ENCODE measurements at places on chromosomes 11 and 22.

GRCh38 chr11:88398372-88398771 lies 60.8 kb upstream of the CTSC start:
- peak; percentile 56 for DNase-seq

GRCh38 chr11:77602381-77603088 lies 12.8 kb downstream of the AQP11 start:
- DNase-seq, result peak; percentile 65

DNA sequence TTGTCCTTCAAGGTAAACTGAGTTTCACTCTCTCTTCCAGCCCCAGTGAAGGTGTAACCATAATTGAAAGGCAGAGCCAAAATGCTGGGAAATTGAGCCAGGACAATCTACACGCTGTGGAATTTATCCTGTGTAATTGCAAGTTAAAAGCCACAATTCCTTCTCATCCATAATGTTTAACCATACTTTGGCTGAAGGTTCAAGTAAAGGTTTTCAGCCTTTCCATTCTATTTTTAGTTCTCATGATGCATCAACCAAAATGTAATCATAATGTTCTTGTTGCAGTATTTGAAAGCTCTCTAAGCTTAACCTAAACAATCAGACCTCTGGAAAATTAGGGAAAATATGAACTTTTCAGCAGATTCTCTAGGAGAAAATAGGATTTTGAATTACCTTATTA lies 14.0 kb upstream of the ARHGAP42 start:
- no peak for DNase-seq

- peak; percentile 96 for DNase-seq
These were observed 42.2 kb downstream of the PDE2A start for GRCh38 chr11:72631806-72632731.

- no peak for DNase-seq
These were observed 165.0 kb upstream of the TRPC6 start for GRCh38 chr11:101748572-101749344.

- no peak for DNase-seq
These were observed 279.7 kb downstream of the SWAP70 start for GRCh38 chr11:9943386-9944110.

DNA sequence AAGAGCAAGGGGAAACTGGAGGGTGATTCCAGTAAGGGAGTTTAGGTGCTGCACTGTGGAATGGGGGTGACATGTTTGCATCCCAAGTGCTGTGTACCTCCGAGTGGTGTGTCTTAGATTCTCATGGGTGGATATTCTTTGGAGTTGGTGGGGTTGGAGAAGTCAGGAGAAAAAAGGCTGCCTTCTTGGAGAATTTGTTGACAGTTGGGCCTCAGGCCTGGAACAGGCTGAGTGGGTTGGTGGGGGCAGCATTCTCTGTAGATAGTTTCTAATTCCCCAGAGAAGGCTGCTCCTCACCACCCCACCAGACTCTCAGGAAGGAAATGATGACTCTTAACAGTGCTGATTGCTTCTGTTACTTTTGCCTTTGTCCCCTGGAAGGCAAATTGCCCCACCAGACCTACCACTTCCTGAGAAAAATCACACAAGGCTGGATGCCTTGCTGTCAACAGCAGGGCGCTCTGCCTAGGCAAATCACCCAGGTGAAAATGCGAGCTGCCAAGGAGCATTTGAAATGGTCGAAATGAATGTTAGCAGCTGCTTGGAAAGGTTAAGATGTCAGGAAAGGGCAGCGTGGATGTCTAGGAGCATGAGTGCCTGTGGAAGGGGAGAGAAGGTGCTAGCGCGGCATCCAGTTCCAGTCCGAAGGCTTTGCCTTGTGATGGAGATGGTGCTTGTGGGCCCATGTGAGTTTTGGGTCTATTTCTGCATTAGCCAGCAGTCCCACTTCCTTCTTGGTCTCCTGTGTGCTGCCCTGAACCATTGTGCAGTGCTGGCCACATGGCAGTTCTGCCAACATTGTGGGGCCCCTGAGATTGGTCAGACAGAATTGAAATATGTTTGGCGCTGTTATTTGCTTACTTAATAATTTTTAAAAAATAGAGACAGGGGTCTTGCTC lies 29.7 kb upstream of the SORL1-AS1 start:
- DNase-seq, result peak; percentile 74

GRCh38 chr11:24386546-24387397 lies 110.1 kb upstream of the LUZP2 start:
- peak; percentile 18 for DNase-seq

DNA sequence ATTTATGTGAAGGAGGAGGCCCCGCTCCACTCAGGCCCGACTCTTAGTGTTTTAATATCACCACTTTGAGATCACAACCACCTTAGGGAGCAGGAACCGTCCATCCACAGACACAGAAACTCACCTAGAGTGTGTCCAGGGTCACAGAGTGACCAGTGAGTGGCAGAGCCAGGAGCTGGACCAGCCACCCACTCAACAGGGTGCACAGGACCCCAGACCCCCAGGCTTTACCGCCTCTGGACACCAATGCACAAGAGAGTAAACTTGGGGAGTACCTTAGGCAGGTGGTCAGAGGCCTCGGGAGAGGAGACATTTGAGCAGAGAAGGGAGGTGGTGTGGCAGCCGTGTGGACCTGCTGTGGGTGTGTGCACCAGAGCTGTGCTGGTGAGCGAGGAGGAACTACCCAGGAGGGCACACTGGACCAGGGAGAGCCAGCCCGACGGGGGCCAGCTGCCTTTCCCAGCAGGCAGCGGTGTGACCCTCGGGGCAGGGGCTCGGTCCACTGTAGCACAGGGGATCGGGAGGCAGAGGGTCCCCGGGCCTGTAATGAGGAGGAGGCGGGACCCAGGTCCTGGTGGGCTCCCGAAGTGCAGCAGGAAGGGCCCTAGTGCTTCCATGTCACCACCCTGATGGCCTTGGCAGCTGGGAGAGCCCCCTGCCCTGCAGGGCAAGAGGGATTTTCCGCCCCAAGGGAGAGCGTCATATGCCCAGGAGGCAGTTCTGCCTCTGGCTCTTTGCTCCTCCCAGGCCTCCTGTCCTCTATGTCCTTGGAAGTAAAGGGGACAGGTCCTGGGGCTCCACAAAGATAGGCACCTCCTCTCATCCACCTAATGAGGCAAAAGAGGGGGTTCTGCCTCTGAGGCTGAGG lies 7.5 kb upstream of the NLRP6 start:
- no peak for DNase-seq

DNA sequence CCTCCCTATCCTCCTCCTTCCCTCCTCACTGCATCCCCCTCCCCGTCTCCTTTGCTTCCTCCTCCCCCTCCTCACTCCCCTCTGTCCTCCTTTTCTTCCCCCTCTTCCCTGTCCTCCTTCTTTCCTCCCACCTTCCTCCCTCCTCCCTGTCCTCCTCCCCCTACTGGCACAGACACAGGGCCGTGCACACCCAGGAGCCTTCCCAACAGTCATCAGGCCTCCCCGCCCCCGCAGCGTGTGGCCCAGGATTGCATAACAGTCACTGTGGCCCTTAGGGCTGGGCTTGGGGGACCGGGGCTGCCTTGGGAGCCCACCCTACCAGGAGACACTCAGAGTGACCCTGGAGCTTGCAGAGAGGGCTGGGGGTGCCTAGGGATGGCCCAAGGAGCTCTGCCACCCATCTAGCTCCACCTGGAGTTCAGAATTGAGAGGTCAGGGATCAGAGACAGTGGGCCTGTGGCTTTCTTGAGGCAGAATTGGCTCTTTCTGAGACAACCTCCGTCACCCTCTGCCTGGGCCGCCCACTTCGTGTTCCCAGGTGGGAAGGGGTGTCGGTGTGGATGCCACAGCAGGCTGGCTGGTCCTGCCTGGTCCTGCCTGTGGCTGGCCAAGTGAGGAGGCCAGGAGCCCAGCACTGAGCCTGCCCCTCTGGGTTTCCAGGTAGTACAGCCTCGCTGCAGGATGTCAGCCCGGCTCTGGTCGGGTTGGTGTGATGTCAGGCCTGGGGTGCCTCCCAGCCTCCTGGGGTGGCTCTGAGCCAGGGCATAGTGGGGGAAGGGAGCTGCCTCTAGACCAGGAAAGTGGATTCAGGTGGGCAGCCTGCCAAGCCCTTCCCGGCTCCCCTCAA lies 1.6 kb downstream of the SPI1 start:
- no peak for DNase-seq

DNA sequence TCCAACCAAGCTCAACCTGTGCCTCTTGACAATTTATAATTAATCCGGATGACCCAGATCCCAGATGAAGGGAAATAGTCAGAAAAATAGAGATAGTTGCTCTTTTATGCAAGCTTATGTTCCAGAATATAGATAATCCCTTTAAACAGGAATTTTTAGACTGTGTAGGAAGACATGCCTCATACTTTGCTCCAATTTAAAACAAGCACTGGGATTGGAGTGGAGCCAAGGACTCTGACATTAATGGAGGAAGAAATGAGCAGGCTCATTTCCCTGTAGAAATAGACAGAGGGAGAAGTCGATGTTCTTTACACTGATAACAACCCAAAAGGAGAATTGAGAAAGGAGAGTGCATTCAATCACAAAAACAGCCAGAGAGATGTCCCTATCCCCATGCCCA lies 70.1 kb upstream of the LRRC55 start:
- no peak for DNase-seq

DNA sequence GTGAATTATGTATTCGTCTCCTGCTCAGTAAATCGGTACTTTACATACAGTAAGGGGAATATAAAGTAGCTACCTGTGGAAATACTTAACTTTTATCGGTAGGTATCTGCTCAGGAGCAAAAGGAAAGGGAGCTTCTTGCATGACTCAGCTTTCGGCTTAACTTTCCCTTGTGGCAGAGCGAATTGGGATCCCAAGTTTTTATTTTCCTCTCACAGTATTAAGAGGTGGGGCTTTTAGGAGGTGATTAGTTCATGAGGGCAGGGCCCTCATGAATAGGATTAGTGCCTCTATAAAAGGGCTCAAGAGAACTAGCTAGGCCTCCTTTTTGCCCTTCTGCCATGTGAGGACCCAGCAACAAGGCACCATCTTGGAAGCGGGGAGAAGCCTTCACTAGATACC lies 18.7 kb downstream of the RCN1 start:
- DNase-seq, result no peak

- no peak for DNase-seq
These were observed 20.7 kb upstream of the CDC42EP2 start for GRCh38 chr11:65293909-65294381.

DNA sequence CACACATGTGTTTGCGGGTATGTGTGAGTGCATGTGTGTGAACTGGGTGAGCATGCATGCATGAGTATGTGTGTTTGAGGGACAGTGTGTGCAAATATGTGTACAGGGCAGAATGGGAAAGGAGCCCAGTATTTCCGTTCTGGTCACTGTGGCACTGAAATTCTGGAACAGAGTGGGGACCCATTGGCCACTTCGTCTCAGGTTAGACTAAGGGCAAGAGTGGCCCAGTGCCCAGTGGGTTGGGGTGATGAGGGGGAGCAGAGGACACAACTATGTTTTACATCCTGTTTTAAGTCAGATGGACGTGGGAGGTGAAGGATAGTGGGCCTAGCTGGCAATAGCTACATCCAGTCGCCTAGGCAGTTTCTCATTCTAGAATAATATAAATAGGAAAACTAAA lies 438.5 kb downstream of the DYNC2H1 start:
- no peak for DNase-seq

DNA sequence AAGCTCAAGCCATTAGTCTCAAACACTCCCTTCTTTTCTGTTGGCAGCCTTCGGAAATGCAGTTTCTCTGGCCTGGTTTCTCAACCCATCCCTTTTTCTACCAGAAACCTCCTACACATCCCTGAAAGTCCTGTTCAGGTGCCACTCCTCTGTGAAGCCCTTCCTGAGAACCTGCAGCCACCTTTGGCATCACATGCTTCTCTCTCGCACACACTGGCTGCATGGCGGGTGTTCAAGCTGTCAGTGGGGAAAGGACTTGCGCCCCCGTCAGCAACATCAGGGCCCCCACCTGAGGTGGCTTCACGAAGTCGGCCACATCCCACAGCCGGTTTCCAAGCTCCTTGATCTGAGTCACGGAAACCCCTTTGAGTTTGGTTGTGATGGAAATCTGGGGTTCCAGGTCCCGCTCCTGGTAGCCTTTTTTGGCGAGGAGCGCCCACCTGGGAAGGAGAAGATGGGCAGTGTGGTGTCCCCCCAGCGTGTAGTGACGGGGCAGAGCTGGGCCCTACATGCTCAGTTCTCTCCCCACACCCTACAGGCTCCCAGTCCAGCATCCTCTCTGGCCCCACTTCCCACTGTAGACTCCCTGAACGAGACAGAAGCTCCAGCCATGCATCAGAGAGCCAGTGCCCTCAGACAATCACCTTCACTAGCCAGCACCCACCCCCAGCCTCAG lies 1.7 kb upstream of the LRRC74B start:
- DNase-seq, result no peak

- DNase-seq, result no peak
These were observed 427.3 kb downstream of the BRD1 start for GRCh38 chr22:49400136-49400940.

DNA sequence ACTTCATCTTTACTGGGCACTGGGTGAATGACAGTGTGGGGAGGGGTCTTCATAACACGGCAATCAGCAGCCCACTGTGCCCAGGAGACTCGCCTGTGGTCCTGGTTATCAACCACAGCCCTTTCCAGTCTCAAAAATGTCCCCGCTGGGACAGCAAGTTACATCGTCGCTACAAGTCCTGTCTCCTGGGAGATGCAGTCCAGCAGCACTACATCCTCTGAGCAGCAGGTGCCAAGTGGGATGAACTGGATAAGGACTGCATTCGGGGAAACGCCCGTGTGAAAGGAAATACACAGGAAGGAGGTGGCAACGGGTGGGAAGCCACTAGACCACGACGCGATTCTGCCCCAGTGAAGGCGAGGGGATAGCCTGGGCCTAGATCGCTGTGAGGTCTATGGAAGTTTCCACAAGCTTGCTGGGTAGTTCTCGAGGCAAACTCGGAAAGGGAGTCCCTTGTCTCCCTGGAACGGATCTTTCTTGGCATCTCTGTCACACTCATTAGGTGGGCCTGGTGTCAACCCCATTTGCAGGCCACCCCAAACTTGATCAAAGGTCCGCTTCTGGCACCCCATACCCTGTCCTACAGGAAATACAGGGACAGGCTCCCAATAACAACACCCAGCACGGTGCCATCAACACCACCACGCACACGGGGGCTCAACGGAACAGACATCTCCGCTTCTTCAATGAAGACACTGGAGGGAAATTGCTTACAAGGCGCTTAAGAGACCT lies 4.4 kb downstream of the ASCL2 start:
- no peak for DNase-seq

DNA sequence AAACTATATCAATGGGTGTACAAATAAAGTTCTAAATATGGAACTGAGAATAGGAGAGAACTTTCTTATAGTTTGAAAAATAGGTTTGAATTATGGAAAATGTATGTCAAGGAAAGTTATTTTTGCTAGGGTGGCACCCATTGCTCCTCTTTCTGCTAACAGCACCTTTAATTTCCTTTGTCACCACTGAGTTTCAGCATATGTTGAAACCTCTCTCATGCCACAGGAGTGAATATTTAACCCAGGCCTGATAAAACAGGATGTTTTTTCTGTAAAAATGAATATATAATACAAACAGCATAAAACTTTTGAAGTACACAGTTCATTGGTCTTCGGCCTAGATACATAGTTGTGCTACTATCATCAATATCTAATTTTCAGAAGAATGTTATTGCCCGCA lies 385.5 kb upstream of the ANO5 start:
- no peak for DNase-seq

- DNase-seq, result no peak
These were observed 63.2 kb upstream of the FIBIN start for GRCh38 chr11:26930518-26931247.
